Activated CD8-positive, alpha-beta memory T cell treated with anti-CD3 and anti-CD28 coated beads, Interleukin-2, amount 50 U/mL, for 48 hours (primary cell): ENCODE measurements at places on chromosomes 3 and 15.
A peak's percentile ranks its signal among the peaks of the same experiment; 100 is the strongest.

DNA sequence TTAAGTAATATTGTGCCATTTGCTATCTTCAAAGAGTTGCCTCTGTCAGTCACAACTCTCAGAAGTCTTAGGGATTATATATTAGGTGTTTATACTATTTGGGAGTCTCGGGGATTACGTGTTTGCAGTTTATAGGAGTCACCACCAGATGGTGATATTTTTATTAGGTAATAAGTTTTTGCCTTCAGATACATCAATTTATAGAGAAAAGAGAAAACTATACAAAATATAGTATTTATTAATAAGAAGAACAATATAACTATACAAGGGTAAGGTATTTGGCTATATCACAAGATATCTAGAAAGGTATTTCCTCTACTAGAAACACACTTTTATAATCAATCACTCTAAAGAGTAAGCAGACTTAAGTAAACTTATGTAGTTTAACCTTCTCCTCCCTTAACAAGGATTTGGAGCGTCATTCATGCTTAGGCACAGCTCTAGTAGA, 10.7 kb upstream of the DHX36 start:
- no peak for DNase-seq

DNA sequence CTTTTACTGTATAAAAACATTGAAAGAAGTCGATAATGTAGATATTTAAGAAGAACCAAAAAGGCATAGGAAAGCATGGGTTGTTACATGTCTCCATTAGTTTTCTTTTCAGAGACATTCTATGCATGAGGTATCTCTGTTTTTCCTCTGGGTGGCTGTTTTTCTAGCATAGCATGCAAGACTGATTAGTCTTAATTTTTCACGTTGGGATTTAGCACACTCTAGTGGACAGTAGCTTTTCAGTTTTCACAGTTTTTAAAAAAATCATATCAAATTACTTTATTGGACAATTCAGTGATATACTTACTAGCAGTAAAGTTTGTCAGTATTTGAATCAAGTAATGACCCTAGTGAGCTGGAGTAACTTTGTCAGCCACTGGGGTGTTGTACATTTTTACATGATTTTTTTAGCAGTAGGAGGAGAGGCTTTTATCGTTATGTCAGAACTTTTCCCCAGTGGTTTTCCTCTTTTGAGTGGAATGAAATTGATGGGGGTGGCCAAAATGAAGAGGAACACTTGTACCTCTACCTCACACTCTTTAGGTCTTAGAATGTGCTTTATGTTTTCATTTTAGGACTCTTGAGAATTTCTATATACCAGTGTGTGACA, 57.2 kb downstream of the SEC22A start:
- no peak for DNase-seq

GRCh38 chr15:96323319-96324145, 7.0 kb upstream of the NR2F2 start:
- no peak for DNase-seq

DNA sequence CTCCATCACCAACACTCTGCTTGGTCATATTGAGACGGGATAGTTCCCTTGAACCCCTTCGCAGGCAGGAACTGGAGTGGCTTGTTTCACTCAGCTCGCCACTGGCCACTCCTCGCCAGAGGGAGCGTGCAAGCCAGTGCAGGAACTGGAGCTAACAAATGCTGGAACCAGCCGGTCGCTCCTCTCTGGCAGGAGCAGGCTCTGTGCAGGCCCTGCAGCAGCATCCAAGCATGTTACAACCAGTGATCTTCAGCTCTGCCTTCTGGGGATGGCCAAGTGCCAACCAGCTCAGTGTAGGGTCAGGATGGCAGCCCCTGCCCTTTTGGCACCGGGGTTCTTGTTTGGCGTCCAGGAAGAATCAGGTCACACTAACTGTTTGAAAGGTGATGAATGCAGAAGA, 329.0 kb upstream of the AZI2 start:
- no peak for DNase-seq

GRCh38 chr3:194606163-194606562, 27.1 kb downstream of the TMEM44 start:
- DNase-seq: no peak

DNA sequence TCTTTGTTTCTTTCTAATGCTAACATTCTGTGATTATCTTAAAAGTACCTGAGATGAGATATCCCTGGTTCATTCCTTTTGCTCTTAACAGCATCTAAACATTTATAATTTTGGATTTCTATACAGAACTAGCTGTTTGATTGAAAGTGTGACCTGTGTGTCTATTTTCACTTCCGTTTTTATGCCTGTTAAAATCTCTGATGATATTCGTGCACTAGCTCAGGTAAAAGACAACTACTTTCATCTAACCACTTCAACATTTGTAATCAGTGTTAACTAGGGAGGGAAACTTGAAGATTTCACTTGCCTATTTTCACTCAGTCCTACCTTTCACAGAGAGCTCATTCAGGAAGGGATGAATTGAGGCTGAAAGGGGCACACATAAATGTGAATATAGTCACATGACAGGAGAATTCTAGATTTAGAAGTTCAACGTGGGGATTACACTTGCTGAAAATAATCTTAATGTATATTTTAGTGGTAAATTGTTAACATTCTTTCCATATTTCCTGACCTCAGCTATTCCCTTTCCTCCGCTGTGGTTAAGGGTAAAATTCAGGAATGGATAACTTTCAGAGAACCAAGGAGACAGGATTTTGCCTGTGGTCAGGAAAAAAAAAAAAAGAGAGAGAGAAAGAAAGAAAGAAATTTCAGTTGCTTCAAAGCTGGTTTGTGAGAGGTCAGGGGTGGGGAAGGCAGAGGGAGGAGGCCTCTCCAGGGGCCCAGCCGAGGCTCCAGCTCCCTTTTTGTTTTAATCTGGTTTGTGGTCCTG, 159.8 kb upstream of the TSC22D2 start:
- no peak for DNase-seq

GRCh38 chr3:138450181-138450580, 15.8 kb downstream of the ESYT3 start:
- no peak for DNase-seq

DNA sequence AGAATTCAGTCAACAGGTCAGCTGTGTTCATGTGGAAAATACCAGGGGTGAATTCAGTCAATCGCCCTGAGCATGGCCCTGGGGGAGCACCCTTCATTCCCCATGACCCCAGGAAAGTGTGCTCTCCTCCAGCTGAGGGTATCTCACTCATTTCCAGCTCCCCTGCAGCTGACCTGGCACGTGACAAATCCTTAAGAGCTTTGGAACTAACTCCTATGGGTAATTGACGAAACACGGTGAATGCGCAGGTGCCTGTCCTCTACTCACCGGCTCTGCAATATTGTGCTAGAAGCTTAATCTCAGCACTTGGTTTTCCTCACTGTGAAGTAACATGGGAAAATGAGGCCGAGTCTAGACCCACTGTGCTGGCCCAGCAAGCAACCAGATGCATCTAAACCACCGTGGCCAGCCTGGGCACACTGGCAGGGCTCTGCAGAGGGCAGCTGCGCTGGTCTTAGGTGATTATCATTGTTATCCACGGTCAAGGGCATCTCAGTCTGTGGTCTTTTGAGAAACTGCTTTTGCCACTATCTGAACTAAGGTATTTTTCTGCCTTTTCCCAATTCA, 63.1 kb downstream of the SPSB4 start:
- DNase-seq: no peak

DNA sequence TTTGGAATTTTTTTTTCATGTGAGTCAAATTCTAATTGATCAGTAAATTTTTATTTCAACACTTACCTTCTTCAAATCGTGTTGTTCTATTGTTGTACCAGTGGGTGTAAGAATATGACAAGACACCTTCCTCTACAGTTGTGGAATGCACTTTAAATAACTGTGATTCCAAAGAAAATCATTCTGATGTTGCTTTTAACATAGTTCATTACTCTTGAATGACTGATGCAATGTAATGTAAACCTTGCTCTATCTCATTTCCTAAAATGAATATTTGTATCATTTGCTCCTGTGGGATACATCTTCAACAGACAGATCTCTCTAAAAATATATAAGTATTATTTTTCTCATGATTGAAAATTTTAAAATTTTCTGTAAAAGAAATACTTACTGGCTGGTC, 313.4 kb downstream of the RBMS3 start:
- no peak for DNase-seq

DNA sequence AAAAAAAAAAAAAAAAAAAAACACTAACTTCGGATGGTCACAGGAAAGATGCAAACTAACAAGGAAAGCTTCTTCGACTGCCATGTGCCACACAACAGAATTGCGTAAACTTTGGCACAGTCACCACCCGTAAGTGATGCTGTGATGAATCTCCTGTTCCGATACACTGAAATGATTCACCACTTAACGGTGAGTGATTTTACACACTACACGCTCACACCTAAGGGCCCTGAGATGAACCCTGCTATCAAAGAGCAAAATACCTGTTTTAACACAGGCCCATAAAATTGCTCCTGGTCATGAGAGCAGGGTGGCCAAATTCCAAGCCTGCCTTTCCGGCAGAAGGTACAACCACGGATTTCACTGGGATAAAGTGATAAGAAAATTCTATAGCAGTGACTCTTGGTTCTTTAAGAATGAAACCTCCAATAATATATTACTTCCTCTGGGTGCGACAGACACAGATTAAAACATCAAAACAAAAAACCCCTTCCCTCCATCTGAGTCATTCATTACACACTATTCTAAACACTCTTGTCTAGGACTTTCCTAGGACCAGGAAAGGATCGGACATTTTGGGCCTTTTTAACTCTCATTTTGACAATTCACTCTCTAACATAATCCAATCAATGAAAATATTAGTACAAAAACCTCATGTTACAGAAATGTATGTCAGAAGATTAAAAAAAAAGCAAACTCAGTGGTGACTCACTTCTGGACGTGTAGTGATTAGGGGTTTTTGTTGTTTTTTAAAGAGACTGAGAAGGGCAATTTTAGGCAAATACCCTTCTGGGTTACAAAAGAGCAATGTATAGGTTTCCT, 28.3 kb downstream of the LRIG1 start:
- peak; percentile 68 for DNase-seq

DNA sequence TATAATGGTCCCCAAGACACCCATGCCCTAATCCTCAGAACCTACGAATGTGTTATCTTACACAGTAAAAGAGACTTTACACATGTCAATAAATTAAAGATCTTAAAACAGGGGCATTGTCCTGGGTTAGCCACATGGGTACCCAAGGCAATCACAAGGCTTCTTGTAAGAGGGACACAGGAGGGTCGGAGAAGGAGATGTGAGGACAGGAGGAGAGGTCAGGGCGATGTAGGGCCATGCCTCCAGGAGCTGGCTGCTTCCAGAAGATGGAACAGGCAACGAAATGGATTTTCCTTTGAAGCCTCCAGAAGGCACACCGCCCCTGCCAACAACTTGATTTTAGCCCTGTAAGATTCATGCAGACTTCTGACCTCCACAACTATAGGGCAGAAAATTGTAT, 262.7 kb downstream of the MEX3B start:
- no peak for DNase-seq

DNA sequence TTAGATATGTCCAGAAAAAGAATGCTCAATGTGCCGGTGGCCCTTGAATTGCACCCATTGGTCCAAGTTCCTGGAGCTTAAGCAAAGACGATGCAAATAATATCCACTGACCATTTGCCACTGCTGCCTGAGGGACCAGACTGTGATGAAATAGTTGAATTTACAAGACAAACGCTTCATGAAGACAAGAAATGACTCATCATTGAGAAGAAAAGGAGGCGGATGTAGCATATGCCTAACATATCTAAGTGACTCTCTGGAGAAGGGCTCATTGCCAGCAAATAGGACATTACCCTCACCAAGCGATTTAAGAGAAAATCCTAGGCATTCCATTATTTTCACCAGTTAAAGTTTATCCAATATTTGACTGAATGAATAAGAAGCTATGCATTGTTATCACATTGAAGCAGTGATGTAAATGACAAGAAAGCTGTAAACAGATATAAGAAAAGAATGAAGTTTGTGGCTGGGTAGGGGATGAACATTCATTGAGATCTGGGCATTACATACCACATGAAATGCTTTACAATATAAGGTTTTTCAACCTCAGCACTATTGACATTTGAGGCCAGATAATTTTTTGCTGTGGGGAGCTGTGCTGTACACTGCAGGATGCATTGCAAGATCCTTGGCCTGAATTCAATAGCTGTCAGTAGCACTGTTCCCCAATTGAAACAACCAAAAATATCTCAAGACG, 48.9 kb upstream of the CPNE4 start:
- no peak for DNase-seq

GRCh38 chr15:34725556-34725955, 29.2 kb downstream of the GJD2 start:
- no peak for DNase-seq

GRCh38 chr3:5444253-5444652, 256.7 kb downstream of the EDEM1 start:
- DNase-seq: no peak

DNA sequence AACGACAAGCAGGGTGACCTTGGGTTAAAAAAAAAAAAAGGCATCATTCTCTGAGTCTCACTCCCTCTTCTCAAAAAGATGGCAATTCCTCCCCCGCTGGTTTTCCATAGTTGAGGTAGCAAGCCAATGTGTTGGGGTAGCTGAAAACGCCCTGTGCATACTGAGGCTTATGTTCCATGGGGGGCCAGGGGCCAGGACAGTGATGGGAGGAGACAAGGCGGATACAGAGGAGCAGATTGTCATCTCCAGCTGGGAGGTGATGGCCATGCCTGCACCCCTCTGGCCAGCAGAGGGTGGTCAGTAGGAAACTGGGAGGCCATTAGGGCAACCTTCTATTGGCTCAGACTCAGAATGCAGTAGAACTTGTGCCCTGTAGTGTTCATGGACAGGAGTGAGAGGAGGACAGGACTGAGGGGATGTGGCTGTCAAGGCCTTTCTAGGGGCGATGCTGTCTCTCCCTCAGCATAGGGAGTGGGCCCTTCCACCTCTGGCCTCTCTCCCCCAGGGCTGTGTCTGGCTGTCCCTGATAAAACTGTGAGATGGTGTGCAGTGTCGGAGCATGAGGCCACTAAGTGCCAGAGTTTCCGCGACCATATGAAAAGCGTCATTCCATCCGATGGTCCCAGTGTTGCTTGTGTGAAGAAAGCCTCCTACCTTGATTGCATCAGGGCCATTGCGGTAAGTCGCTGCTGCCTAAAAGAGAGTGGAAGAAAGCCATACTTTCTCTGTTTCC, 1.9 kb downstream of the TF start:
- no peak for DNase-seq

DNA sequence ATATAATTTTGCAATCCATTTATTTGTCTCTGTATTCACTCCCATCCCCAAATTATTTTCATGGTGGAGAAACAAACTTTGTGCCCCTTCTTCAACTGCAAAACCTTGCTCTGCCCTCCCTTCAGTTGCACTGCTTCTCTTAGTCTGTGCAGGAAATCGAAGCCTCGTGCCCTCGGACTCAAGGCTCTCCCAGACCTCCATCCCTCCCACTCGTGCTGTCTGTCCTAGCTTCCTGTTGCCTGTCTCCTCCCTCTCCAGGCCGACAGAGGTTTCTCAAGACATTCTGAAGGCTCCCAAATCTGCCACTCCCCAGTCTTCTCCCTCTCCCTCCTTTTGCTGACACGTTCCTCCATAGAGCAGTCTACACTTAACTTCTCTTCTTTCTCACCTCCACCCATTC, 177.6 kb downstream of the PDZRN3 start:
- DNase-seq: no peak

- DNase-seq: no peak
These were observed 16.1 kb downstream of the POU1F1 start for GRCh38 chr3:87260270-87260669.

- no peak for DNase-seq
These were observed 112.8 kb downstream of the NSUN3 start for GRCh38 chr3:94175677-94176076.
